ENCODE measurements at places on chromosomes 7 and 10.

DNA sequence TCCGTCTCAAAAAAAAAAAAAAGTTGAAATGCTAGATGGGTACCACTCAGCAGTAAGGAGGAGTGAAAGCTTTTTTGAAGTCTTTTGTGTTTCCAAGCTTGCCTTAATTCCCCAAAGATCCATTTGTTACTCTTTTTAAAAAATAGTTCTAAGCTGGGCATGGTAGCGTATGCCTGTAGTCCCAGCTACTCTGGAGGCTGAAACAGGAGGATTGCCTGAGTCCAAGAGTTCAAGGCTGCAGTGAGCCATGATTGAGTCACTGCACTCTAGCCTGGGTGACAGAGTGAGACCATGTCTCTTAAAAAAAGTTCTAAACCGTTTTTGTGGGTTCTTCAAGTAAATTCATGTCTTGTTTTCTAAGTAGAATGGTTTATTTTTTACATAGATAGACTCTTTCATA lies 5.3 kb downstream of the TBC1D12 start:
- no peak for DNase-seq

- DNase-seq: no peak
Measured at GRCh38 chr7:130268463-130269317, 2.0 kb downstream of the CPA2 start.

DNA sequence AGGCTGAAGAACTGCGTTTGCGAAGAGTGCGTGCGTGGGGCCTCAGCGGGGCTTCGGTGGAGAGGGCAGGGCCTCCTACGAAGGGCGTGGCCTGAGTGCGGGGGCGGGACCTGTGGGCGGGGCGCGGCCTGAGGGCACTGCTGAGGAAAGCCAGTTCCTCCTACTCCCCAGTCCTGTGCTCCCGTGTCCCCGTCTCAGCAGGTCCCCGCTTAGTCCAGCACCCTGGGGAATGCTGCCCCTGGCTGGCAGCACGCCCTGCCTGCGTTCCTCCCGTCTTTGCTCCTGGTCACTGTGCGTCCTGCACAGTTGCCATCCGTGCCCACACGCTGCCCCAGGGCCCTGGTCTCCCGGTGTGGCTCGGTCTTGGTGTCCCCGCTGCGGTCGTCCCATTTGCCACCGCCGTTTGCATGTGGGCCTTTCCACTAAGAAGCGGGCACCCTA lies 177.1 kb downstream of the ZNF248 start:
- no peak for DNase-seq

DNA sequence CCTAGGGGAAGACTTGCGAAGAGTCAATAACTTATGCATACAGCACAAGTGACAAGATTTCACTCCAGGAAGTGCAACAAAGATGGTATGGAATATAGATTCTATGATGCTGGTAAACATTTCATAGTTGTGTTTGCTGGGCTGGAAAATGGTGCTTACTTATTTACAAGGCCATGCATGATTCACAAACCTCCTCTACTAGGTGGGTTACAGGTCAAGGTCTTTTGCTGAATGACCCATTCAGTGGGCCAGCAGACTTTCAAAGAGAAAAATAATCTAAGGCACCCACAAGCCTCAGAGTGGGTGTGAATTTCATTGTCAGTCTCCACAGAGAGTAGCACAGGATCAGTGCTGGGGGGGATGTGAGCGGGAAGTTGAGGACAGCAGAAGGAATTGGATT lies 378.5 kb downstream of the PLXNA4 start:
- DNase-seq: no peak

- no peak for DNase-seq
Measured at GRCh38 chr7:36659172-36659516, 65.2 kb downstream of the AOAH start.

DNA sequence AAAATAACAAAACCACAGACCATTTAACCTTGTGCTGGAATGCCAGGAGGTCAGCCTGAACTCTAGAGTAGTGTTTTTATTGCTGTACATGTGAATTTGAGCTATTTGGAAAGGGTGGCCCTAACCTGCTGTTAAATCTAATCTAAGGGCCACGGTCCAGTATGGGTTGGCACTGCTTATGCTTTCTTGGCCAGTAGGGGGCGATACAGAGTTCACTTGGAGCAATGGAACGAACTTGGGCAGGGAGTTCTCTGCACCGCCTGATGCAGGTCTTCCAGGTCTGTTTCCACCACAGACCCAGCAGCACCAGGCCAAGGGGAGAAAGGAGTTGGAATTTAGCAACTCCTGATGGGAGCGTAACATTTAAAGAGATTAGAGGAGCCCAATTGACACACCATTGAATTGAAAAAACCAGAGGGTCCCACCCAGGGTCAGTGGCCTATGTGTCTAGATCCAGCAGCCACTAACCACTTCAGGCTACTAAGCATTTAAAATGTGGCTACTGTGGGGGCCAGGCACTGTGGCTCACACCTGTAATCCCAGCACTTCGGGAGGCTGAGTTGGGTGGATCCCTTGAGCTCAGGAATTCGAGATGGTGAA lies 75.7 kb upstream of the EFCAB10 start:
- DNase-seq: peak; percentile 42

DNA sequence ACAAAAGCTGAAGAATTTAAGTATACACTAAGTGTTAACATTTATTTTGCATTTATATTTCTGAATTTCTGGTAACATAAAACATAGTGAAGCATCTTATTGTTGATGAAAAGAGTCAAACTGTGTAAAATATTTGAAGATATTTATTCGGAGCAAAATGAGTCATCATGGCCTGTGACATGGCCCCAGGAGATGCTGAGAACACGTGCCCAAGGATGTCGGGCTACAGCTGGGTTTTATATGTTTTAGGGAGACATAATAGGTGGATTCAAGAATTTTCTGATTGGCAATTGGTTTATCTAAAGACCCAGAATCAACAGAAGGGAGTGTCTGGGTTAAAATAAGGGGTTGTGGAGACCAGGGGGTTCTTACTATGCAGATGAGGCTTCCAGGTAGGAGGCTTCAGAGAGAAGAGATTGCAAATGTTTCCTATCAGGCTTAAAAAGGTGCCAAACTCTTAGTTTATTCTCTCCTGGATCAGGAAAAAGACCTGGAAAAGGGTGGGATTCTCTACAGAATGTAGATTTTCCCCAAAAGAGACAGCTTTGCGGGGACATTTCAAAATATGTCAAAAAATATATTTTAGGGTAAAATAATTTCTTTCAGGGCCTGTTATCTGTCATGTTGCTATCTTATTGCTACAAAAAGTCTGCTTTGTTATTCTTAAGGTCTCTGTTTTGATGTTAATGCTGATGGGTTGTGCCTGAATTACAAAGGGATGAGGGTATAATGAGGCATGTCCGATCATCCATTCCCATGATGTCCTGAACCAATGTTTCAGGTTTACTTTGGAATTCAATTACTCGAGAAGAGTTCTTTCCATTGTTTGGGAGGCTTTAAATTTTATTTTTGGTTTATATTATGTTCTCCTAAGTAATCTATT lies 74.5 kb downstream of the VWDE start:
- no peak for DNase-seq

- DNase-seq: no peak
Measured at GRCh38 chr10:114174695-114175188, 739 bp upstream of the CCDC186 start.

DNA sequence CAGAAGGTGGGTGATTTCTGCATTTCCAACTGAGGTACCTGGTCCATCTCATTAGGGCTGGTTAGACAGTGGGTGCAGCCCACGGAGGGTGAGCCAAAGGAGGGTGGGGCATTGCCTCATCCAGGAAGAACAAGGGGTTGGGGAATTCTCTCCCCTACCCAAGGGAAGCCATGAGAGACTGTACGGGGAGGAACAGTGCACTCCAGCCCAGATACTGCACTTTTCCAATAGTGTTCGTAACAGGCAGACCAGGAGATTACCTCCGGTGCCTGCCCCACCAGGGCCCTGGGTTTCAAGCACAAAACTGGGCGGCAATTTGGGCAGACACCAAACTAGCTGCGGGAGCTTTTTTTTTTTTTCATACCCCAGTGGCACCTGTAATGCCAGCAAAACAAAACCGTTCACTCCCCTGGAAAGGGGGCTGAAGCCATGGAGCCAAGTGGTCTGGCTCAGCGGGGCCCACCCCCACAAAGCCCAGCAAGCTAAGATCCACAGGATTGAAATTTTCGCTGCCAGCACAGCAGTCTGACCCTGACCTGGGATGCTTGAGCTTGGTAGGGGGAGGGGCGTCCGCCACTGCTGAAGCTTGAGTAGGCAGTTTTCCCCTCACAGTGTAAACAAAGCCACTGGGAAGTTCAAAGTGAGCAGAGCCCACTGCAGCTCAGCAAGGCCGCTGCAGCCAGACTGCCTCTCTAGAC lies 31.2 kb downstream of the ARMC10 start:
- no peak for DNase-seq
